Thyroid gland (tissue), 4 donors: ENCODE measurements at places on chromosomes 6 and 20. TPM values are rescaled to one million over a fixed set of nuclear protein-coding genes. Genes with fewer than 3 reads are reported as not detected.
A peak's percentile ranks its signal among the peaks of the same experiment; 100 is the strongest.

GRCh38 chr6:38367231-38367630, 272.5 kb downstream of the BTBD9 start:
- no peaks in the 10 kb centered on the region for H3K36me3 ChIP-seq
- H3K27ac ChIP-seq = no peak overlapping the region
- DNase-seq = no peak
- no peaks in the 10 kb centered on the region for H3K4me1 ChIP-seq

DNA sequence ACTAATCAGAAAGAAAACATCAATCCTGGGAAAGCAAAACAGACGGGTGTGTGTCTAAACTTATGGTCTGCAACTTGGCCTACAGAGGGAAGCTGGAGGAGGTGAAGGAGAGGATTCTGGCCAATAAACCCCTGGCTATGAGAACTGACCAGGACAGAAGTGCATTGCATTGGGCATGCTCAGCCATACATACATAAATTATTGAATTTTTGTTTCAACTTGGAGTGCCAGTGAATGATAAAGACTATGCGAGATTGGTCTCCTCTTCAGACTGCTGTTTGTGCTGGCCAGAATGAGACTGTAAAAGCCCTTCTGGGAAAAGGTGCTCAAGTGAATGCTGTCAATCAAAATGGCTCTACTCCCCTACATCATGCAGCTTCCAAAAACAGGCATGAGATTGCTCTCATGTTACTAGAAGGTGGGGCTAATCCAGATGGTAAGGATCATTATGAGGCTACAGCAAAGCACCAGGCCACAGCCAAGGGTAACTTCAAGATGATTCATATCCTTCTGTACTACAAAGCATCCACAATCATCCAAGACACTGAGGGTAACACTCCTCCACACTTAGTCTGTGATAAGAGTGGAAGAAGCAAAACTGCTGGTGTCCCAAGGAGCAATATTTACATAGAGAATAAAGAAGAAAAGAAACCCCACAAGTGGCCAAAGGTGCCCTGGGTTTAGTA, 17.4 kb downstream of the ADNP start:
- H3K36me3 ChIP-seq = no peaks in the 10 kb centered on the region
- no peaks in the 10 kb centered on the region for H3K27me3 ChIP-seq
- H3K27ac ChIP-seq = no peak overlapping the region

- no peak overlapping the region for H3K27ac ChIP-seq
- H3K27me3 ChIP-seq = no peaks in the 10 kb centered on the region
- H3K36me3 ChIP-seq = no peaks in the 10 kb centered on the region
- H3K4me3 ChIP-seq = no peak overlapping the region
- no peak for DNase-seq
Measured at GRCh38 chr6:14897831-14898230, 348.0 kb upstream of the JARID2 start.

GRCh38 chr20:3929713-3930060, 40.5 kb downstream of the PANK2 start:
- no peak overlapping the region for H3K4me3 ChIP-seq
- peak overlapping the region; percentile 75 for H3K27ac ChIP-seq
- DNase-seq = no peak
- H3K36me3 ChIP-seq = peaks cover 5% of the 10 kb centered on the region

RIMS1 gene
- 0.54 TPM for total RNA-seq

PPP1R3G gene
- 0.83 TPM for total RNA-seq

DNA sequence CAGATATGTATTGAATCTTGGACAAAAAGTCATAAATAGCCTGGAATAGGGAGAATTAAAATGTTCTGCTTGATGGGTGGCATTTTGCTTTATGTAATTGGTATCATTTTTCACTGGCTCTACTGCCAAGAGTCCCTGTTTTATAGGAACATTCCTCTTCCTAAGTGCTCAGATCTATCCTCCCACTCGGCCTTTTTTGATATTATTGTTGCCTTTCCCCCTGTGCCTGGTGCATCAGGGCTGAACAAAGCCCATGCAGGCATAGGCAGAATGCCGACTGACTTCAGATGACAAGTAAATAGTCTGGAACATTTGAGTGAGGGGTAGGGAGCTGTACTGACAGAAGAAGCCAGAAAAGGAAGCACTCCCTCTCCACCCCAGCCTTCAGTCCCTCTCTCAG, 127.0 kb downstream of the PKHD1 start:
- no peak for DNase-seq
- H3K27ac ChIP-seq = no peak overlapping the region
- no peak overlapping the region for H3K4me3 ChIP-seq
- H3K27me3 ChIP-seq = no peaks in the 10 kb centered on the region

DNA sequence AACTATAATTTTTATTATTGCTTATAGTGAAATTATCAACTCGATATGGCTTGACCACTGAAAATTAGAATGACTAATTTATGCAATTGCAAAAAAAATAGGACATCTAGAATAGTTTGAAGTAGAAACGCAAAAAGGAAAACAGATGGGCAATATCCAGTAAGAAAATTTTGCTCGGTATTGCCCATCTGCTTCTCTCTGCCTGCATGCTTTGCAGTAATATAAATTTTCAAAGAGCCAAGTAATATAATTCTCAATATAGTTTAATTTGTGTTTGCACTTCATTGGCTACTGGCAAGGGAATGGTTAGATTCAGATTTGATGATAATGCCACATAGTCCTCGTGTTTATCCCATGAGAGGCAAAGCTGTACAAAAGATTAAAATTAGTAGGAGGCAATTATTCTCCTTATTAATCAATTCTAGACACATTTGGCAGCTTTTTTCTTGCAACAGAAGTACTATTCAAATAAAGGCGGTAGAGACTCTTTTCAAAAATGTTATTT, 27.3 kb upstream of the LAMA2 start:
- no peaks in the 10 kb centered on the region for H3K27me3 ChIP-seq
- H3K27ac ChIP-seq = no peak overlapping the region
- H3K4me1 ChIP-seq = no peaks in the 10 kb centered on the region
- no peaks in the 10 kb centered on the region for H3K36me3 ChIP-seq
- H3K4me3 ChIP-seq = no peak overlapping the region

DNA sequence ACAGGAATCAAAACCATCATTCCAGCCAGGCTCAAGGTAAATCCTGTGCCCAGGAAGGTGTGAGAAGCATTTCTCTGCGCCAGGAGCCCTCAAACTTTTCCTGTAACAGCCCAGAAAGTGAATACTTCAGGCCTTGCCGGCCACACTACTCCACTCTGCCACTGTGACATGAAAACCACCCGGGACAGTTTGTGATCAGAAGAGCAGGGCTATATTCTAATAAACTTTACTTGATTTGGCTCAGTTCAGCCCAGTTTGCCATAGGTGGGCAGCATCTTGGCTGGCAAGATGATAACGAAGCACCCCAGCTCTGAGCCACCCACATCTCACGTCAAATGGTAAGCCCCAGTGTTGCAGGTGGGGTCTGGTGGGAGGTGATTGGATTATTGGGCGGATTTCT, 249.4 kb downstream of the DLL1 start:
- DNase-seq = no peak
- H3K4me1 ChIP-seq = no peaks in the 10 kb centered on the region
- no peaks in the 10 kb centered on the region for H3K27me3 ChIP-seq
- H3K27ac ChIP-seq = no peak overlapping the region
- no peak overlapping the region for H3K4me3 ChIP-seq

DNA sequence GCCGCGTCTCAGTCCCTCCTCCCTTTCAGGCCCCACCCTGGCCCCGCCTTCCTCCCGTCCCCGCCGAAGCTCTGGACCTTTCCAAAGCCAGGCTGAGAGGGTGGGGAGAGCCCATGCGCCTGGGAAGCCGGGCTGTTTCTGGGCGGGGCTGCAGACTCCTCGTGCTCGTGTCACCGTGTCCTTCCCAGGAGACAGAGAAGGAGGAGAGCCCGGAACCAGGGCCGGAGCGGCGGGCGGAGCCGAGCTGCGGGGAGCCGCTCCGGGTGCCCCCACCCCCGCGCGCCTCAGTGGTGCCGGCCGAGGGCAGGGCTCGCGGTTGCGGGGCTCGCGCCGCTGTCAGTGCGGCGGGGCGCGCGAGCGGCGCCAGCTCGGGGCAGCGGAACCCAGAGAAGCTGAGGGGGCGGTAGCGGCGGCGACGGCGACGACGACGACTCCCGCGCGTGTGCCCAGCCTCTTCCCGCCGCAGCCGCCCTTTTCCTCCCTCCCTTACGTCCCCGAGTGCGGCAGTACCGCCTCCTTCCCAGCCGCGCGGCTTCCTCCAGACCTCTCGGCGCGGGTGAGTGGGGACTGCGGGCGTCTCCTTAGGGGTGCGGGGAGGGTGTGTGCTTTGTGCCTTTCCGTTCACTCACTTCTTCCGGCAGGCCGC, at the start of gene RALY:
TSS of gene RALY (plus strand) at position 336 of the 646 bp plus-strand sequence. CDS start 78,164 bp downstream, outside the sequence.
- H3K4me3 ChIP-seq = peak within 1 kb of the TSS; percentile 93
- peaks cover 29% of the 10 kb centered on the region for H3K4me1 ChIP-seq
- H3K27ac ChIP-seq = peak within 1 kb of the TSS; percentile 96

- no peaks in the 10 kb centered on the region for H3K27me3 ChIP-seq
- no peak for DNase-seq
- no peak overlapping the region for H3K27ac ChIP-seq
- peaks cover 18% of the 10 kb centered on the region for H3K4me1 ChIP-seq
- H3K4me3 ChIP-seq = no peak overlapping the region
Measured at GRCh38 chr20:47489448-47489872, 12.2 kb upstream of the NCOA3 start.

SRMS gene
- not detected for total RNA-seq
